Central memory CD8-positive, alpha-beta T cell (primary cell): ENCODE measurements at places on chromosomes 5 and 9.
A peak's percentile ranks its signal among the peaks of the same experiment; 100 is the strongest.

GRCh38 chr5:57069115-57069835 is 104.6 kb upstream of the GPBP1 start:
- no peaks in the 10 kb centered on the region for H3K4me1 ChIP-seq
- H3K4me3 ChIP-seq, result no peak overlapping the region
- H3K36me3 ChIP-seq, result peaks cover 2% of the 10 kb centered on the region

GRCh38 chr9:84932915-84933527 is 263.5 kb downstream of the NTRK2 start:
- no peak overlapping the region for H3K4me3 ChIP-seq
- no peak overlapping the region for H3K27ac ChIP-seq
- no peak for DNase-seq
- H3K4me1 ChIP-seq, result no peaks in the 10 kb centered on the region
- peaks cover 14% of the 10 kb centered on the region for H3K27me3 ChIP-seq

DNA sequence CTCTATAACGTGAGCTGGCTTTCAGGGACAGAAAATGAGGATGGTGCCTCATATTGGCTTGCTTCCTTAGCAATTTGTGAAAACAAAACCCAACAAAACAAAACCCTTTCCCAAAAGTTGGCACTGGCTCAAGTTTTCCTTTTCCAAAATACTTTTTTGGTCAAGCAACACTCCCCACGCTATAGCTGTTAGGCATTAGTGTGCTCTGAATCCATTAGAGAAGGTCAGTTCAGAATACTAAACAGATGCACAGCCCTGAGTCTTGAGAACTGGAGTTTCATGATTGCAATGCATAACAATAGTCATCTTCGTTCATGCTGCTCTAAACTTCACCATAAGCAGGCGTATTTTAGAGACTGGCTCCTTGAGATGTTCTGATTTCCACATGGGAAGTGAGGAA is 172.0 kb upstream of the KLF9 start:
- no peaks in the 10 kb centered on the region for H3K36me3 ChIP-seq
- H3K27me3 ChIP-seq, result no peaks in the 10 kb centered on the region
- H3K4me1 ChIP-seq, result no peaks in the 10 kb centered on the region
- no peak for DNase-seq
- H3K27ac ChIP-seq, result no peak overlapping the region

DNA sequence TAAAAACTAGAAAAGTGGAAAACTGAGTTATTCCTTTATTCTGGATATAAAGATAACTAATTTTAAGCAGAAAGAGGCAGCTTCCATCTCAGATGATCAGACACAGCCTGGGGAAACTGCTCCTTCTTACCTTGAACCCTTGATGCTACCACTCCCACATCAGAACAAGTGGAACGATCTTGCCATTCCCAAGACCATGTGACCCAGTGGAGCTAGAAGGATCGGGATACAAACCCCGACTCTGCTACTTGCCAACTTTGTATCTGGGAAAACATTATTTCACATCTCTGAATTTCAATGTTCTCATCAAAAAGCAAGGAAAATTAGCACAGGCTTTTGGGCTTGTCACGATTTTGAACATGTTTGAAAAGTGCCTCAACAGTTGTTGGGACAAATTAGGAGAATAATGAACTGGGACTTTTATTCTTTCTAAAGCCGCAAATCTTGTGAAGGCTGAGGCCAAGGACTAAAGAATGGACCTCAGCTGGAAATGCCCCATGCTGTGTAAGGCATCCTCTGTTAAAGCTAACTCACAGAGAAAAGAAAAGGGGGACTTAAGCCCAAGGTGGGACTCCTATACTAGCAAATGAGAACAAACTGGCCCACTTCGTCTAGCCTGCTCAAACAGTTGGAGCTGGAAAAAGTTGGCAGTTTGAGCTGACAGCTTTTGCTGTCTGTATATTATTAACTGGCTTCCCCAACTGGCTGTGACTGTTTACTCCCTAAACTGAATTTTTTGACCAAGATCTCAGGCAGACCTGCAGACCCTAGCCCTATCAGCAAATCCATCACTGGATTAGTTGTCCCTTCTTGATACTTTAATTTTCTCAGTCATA is 552.3 kb downstream of the EFNA5 start:
- peaks cover 23% of the 10 kb centered on the region for H3K27me3 ChIP-seq
- no peak overlapping the region for H3K4me3 ChIP-seq
- no peak overlapping the region for H3K27ac ChIP-seq
- no peaks in the 10 kb centered on the region for H3K36me3 ChIP-seq

- peaks cover 56% of the 10 kb centered on the region for H3K36me3 ChIP-seq
- DNase-seq, result no peak
- H3K27me3 ChIP-seq, result no peaks in the 10 kb centered on the region
- H3K27ac ChIP-seq, result peak overlapping the region; percentile 16
- H3K4me3 ChIP-seq, result no peak overlapping the region
Measured at GRCh38 chr9:129949821-129950220, 93.2 kb downstream of the FNBP1 start.

GRCh38 chr9:69332067-69332685 is 7.2 kb downstream of the ENTREP1 start:
- no peak overlapping the region for H3K4me3 ChIP-seq
- DNase-seq, result no peak
- H3K36me3 ChIP-seq, result no peaks in the 10 kb centered on the region

DNA sequence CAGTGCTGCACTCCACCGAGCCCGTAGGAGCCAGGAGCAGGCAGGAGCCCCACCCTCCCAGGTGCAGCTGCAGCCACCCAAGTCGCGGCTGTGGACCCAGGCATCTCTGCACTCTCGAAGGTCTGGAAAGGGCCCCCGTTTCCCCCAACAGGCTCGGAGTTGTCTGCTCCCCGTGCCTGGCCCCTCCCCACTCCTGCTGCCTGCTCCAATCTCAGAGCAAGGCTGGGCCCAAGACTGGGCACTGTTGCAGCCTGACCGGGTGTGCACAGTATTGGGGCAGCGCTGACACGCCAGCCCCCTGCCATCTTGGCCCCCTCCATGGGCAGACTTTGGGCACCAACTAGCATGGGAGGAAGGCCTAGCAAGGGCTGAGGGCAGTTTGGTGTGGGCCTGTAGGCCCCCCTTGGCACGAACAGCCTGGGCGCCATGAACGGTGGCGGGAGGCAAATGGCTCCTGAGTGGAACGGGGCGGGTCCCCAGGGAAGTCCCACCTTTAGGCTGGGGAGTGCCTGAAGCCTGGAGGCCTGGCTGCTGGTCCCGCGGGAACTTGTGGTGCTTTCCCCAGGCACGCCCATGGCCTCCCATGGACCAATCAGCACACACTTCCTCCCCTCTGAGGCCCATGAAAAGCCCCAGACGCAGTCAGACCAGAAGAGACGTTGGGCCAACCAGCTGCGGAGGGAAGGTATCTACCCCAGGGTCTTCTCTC is 60.4 kb downstream of the PSAT1 start:
- no peaks in the 10 kb centered on the region for H3K36me3 ChIP-seq
- H3K27me3 ChIP-seq, result no peaks in the 10 kb centered on the region
- no peaks in the 10 kb centered on the region for H3K4me1 ChIP-seq
- H3K4me3 ChIP-seq, result no peak overlapping the region

- H3K4me1 ChIP-seq, result no peaks in the 10 kb centered on the region
- peaks cover 19% of the 10 kb centered on the region for H3K27me3 ChIP-seq
- peaks cover 2% of the 10 kb centered on the region for H3K36me3 ChIP-seq
- no peak for DNase-seq
Measured at GRCh38 chr5:43400082-43400481, 12.1 kb downstream of the CCL28 start.

DNA sequence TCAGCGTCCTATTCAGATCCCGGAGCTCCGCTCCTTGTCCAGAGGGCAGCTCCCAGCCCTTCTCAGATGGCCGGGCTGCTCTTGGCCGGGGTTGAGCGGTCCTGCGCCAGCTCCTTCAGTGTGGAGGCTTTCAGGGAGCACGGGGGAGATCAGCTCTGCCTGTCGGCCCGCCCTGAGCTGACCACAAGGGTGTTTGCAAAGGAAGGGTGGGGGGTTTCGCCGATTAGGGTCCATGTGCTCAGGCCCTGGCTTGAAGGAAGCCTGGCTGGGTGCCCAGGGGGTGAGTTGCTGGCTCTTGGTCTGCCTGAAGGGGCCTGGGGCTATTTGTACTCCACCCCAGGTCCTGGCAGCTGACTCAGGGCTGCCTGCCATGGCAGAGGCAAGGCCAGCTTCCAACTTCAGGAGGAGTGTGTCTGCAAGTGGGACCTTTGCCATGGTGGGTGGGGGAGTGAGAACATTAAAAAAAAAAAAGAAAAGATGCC is 250.1 kb upstream of the KLF4 start:
- no peaks in the 10 kb centered on the region for H3K27me3 ChIP-seq
- H3K4me3 ChIP-seq, result no peak overlapping the region
- no peaks in the 10 kb centered on the region for H3K4me1 ChIP-seq
- no peak overlapping the region for H3K27ac ChIP-seq

DNA sequence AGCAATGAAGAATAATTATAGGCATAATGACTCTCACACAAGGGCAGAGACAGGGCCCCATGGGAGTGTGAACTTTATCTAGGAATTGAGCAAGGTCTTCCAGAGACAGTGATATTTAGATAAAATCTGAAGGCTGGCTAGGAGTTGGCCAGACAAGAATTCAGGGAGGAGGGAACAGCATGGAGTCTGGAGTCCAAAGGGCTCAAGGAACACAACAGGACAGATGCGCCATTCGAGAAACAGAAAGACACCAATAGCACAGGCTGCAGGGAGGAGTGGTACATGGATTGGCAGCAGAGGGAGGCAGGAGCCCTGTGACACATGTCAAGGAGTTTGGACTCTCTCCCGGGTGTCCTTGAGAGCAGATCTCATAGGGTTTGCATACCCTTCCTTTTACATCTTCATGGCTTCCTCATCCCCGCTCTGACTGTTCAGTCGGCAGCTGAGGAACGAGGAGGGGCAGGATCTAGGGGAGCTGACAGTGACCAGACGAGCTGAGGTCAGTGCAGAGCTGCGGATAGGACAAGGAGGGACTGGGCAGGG is 64.0 kb upstream of the XPA start:
- H3K4me1 ChIP-seq, result no peaks in the 10 kb centered on the region
- no peak overlapping the region for H3K4me3 ChIP-seq
- H3K36me3 ChIP-seq, result no peaks in the 10 kb centered on the region
- H3K27me3 ChIP-seq, result peaks cover 65% of the 10 kb centered on the region

DNA sequence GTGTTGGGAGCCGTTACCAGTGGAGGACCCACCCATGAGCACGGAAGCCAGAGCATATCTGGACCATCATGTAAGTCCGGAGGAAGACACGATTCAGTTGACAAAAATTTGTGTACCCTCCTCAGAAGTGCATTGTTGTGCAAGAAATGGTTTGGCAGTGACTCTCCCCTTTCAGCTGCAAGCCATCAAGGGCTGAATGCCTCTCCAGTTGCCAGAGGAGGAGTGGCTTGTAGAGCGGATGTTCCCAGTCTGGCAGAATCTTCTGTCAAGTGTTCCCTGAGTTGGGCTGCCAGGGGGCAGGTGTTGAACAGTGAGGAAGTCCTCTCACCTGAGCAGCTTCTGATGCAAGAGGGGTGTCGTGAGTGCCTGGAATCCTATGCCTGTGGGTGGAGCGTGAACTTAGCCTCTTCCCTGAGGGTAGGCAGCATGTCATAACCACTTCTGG is 27.6 kb upstream of the CDKN2AIPNL start:
- no peak overlapping the region for H3K27ac ChIP-seq
- H3K27me3 ChIP-seq, result no peaks in the 10 kb centered on the region
- no peaks in the 10 kb centered on the region for H3K4me1 ChIP-seq
- no peak overlapping the region for H3K4me3 ChIP-seq
- DNase-seq, result no peak

GRCh38 chr9:124489222-124489621 is 18.0 kb downstream of the NR5A1 start:
- H3K36me3 ChIP-seq, result no peaks in the 10 kb centered on the region
- H3K4me1 ChIP-seq, result no peaks in the 10 kb centered on the region
- no peak overlapping the region for H3K27ac ChIP-seq
- no peak overlapping the region for H3K4me3 ChIP-seq
- peaks cover 28% of the 10 kb centered on the region for H3K27me3 ChIP-seq
- no peak for DNase-seq

GRCh38 chr9:21027295-21027694 is 4.1 kb downstream of the HACD4 start:
- H3K4me3 ChIP-seq, result no peak overlapping the region
- H3K27ac ChIP-seq, result no peak overlapping the region
- no peak for DNase-seq
- peaks cover 22% of the 10 kb centered on the region for H3K36me3 ChIP-seq
- H3K4me1 ChIP-seq, result peaks cover 26% of the 10 kb centered on the region

- no peaks in the 10 kb centered on the region for H3K36me3 ChIP-seq
- H3K4me3 ChIP-seq, result no peak overlapping the region
- peaks cover 5% of the 10 kb centered on the region for H3K4me1 ChIP-seq
Measured at GRCh38 chr9:105854026-105854782, 159.9 kb downstream of the TMEM38B start.

DNA sequence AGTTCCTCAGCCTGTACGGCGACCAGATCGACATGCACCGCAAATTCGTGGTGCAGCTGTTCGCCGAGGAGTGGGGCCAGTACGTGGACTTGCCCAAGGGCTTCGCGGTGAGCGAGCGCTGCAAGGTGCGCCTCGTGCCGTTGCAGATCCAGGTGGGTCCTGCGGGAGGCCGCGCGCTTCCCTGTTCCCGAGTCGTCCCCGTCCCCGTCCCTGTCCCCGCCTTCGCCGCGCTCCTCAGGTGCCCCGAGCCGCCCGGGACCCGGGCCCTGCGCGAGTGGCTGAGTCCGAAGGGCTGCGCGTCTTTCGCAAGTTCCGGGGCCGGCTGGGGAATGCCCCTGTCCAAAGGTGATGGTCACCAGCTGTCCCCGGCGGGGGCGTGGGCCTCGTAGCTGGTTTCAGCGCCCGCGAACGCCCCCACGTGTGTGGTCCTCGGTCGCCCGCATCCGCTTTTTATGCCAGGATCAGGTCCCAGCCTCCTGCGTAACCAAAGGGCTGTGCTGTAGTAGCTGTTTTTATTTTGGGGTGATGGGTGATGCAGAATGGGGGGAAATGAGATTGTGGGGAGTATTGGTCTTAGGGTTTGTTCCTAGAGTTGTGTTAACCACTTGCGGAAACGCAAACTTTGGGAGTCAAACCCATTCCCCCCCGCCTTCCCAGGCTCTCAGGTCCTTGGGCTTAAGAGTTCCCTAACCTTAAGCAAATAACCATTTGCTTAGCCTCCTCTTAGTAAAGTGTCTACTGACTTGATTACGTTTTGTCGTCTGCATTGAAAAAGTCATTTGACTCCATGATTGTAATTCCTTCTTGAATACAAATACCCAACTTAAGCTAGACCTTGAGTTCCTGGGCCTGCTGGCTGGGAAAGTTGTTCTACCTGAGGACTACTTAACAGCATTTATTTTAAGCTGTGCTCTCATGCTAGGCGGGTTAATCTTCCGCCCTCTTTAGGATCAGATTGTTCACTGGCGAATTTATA is 663 bp downstream of the ISOC1 start:
- H3K27ac ChIP-seq, result peak overlapping the region; percentile 69
- H3K4me3 ChIP-seq, result peak overlapping the region; percentile 82
- DNase-seq, result no peak
- H3K4me1 ChIP-seq, result peaks cover 25% of the 10 kb centered on the region
